ENCODE measurements at places on chromosomes 4 and X. TPM values are rescaled to one million over a fixed set of nuclear protein-coding genes. Genes with fewer than 3 reads are reported as not detected.

POU3F4 gene
- total RNA-seq: not detected

- no peak for DNase-seq
These were observed 4.6 kb downstream of the GAB1 start for GRCh38 chr4:143341186-143341755.

PAGE1 gene
- total RNA-seq: not detected

GSX2 gene
- not detected for total RNA-seq

- no peak for DNase-seq
These were observed 332.7 kb upstream of the HAND2 start for GRCh38 chr4:173862754-173863153.

ARHGAP24 gene
- 67.6 TPM for total RNA-seq
